ENCODE measurements at places on chromosomes 1 and 21.
A peak's percentile ranks its signal among the peaks of the same experiment; 100 is the strongest.

- DNase-seq: no peak
Measured at GRCh38 chr1:246730839-246731238, 6.6 kb downstream of the SCCPDH start.

DNA sequence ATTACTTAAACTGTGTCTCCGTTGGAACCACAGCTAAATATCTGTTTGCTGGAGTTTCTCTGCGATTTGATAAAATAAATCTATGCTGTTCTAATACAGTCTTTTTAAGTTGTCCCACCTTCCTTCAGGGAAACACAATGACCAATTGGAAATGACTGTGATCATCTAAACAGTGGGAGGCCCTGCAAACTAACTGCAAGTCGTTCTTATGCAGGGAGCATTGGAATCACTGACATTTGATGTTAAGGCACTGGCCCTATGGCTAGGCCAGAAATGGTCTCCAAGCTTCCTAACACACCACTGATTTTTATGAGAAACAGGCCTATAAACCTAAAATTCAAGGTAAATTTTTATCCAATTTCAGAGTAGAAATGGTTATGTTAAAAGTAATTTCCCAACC lies 645.2 kb downstream of the LMO4 start:
- no peak for DNase-seq

- peak; percentile 67 for DNase-seq
Measured at GRCh38 chr1:220527908-220528678, at the start of gene MARK1. MARK1 (plus strand) TSS chr1:220528136; CDS start chr1:220528823, 687 bp downstream.

DNA sequence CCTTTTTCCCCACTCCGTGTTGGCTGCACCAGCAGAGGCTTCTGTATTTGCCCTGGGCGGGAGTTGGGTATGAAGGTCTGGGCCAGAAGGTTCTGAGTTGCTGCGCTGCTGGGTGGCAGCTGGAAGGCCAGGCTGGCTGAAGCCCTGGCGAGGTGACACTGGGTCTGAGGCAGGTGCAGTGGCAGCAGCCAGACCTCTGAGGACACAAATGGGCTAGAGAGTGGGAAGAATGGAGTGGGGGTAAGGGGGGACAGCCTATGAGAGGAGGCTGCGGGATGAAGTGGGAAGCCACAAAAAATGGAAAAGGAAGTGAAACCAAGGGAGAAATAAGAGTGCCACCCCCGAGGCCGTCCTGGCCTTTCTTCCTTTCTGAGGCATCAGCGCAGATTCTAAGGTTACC lies 53.2 kb downstream of the STX6 start:
- no peak for DNase-seq

DNA sequence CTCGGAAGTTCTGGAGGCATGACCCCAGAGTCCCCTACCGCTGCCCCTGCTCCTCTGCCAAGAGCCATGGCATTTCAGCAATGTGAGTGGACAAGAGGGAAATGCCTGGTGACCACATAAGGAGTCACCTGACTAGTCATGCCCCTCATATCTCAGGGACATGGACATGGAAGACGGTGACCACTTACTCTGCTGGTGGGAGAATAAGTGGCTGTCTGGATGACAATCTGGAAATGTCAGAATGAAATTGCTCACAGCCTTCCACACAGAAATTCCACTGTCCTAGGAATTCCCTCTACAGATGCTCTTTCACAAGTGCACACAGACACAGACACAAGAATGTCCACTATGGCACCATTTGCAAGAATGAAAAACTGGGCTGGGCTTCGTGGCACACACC lies 24.3 kb upstream of the PLEKHG5 start:
- DNase-seq: no peak

DNA sequence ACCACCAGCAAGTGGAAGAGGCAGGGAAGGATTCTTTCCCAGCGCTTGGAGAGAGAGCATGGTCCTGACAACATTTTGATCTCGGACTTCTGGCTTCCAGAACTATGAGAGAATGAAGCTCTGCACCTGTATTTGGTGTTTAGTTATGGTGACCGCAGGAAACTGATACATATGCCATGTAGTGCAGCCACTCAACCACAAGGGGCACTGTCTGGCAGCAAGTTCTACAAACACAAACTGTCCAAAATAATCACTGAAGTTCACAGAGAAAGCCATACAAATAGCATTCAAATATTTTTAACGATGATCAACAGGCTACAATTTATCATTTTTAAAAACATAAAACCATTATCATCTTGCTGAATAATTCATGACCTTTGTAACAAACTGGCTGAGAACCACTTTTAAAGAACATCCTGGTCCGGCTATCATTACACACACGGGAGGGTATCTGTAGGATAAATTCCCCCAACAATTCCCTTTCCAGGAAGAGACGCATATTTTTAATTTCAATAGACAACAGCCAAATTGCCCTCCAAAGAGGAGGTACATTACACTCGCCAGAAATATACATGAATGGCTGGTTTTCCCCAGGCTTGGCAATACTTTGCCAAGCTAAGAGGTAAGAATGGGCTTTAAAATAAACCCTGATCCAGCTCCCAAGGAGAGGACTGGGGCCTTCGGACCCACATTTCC lies 9.2 kb upstream of the CBR3 start:
- peak; percentile 44 for DNase-seq

GRCh38 chr1:173009597-173009996 lies 41.1 kb downstream of the TNFSF18 start:
- DNase-seq: no peak

- DNase-seq: peak; percentile 28
Measured at GRCh38 chr1:20212685-20213331, 26.5 kb upstream of the PLA2G2C start.

- no peak for DNase-seq
Measured at GRCh38 chr1:33310702-33311101, 10.2 kb downstream of the A3GALT2 start.

DNA sequence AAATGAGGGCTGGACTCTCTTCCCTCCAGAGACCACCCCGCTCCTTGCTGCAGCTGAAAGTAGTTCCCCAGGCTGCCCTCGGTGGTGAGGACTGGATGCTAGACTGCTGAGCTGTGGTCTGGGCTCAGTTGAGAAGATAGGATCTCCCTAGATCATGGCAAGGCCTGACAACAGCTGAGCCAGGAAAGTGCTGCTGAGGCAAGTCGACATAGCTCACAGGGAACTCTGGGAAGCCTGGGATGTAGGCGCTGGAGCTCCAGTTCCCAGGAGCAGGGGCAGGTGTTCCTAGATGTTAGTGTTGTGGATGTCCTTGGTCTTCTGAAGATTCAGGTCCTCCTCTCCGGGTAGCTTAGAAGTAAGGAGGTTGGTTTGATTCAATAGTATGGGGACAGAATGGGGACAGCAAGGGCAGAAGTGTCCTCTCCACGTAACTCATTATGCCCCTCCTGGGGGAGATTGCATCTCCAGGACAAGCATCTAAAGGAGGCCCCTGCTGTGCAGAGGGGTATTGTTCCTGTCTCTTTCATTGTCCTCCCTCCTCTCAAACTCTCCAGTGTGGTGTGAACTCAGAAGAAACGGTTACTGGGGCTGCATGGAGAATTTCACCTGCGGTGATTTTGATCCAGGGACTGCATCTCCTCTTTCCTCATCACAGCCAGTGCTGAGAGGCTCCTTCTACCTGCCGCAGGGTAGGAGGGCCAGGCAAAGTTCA lies 3.7 kb downstream of the CYB561D1 start:
- DNase-seq: no peak

DNA sequence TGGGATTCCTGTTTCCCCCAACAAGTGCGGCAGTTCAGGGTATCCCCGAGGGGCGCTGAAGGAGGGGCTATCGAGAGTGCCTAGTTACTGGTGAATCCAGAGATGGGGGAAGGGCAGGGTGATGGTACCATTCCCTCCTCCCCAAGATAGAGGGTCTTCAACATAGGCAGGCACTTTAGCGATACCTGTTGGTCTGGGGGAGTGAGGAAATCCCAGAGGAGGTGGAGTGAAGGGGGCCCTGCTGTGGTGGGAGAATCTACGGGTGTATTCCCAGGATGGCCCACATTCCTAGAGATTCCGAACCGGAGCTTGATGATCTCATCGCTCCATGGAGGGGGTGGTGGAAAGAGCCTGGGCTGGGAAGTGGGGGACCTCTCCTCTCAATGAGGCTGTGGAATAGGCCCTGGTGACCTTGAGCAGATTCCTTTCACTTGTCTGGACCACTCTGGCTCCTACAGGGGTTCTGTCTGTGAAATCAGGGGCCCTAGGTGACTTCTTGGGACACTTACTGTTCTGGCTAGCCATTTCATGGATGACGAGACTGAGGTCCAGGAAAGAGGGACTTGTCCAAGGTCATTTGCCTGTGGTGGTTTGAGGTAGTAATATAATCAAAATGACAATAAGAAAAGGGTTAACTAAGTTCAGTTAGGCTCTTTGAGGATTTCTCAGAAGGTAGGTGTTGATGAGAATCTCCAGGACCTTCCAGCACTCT lies 52.7 kb upstream of the SYNC start:
- no peak for DNase-seq

GRCh38 chr1:201739080-201739479 lies 89.9 kb upstream of the IPO9 start:
- no peak for DNase-seq

DNA sequence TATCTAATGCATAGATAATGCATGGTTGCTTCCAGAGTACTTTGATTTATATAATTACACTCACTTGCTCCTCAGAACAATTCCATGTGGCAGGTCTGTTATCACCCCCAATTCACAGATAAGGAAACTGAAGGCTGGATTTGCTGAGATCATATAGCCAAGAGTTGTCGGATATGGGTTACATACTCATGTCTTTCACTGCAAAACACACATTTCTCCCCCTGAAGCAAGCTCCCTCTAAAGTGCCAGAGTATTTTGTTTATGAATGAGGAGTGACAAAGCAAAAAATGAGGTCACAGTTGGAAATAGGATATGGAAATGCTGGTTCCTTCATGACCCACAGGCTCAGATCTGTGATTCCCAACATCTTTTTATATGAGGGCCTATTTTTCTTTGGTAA lies 134.2 kb downstream of the ROR1 start:
- no peak for DNase-seq

GRCh38 chr1:209190591-209191261 lies 392.8 kb upstream of the CAMK1G start:
- no peak for DNase-seq

DNA sequence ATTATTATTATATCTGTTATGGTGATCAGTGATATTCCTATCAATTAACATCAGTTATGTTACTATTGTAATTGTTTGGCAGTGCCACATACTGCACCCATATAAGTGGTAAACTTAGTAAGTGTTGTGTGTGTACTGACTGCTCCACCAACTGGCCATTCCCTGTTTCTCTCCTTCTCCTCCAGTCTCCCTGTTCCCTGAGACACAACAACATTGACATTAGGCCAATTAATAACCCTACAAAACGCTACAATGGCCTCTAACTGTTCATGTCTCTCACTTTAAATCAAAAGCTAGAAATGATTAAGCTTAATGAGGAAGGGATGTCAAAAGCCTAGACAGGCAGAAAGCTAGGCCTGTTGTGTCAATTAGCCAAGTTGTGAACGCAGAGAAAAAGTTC lies 6.6 kb upstream of the THRAP3 start:
- DNase-seq: no peak

DNA sequence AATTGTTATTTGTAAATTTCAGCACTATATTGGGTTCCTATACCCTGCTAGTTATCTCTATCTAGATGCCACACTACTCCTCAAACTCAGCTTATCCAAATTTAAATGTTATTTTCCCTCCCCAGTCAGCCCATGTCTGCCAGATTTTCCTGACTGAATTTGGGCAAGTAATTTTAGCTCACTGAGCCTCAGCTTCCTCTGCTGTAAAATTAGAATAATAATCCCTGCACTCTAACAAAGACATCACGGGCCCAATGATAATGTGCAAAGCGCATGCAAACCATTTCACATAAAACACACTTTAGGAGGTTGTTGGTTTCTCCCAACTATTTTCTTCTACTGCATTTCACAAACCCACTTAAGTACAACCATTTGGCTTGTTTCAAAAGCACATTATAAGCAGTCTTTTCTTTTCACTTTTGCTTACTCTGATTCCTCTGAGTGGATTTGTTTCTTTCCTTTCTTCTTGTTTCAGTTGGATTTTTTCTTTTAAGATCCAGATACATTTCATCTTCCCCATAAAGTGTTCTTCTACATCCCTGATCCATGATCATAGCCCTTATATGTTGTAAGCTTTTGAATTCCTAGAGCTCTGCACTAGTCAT lies 152.8 kb upstream of the DPT start:
- DNase-seq: no peak

GRCh38 chr1:115837740-115838421 lies 3.0 kb downstream of the NHLH2 start:
- DNase-seq: no peak

Data from NCI-H774 (cell line).